ENCODE measurements at places on chromosomes 13 and 19.

DNA sequence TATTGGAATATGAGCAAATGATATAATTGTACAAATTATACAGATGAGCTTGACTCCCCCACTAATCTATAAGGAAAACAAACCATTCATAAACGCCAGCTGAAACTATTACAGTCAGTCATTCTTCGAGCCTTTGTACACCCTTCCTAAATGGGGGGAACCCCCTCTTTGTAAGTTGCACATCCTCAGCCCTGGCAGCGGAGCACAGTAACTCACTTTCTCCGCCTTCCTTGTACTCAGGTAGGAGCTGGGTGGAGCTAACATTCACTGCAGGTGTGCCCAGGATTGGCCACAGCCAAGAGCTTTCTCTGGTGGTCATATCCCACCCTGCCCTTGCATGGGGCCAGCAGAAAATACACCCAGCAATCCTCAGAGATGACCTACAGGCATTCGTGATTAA lies 28.6 kb downstream of the PIN1 start:
- no peak for DNase-seq

DNA sequence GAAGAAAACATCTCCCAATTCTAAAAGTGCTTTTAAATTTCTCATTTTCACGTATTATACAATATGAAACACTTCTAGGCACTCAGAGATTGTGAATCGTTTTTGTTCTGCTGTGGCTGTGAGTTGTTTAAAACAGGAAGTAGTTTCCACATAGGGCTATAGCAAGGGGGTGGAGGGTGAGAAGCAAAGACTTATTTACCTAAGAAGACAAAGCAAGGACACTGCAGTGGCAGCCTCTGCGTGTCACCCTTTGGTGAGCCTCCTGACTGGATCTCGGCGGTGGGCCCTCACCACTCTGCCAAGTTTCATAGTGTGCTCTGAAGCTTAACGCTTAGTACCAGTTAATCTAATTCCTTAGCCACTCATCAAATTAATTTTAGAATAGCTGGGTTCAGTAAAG lies 56.8 kb downstream of the TNFSF13B start:
- no peak for DNase-seq

DNA sequence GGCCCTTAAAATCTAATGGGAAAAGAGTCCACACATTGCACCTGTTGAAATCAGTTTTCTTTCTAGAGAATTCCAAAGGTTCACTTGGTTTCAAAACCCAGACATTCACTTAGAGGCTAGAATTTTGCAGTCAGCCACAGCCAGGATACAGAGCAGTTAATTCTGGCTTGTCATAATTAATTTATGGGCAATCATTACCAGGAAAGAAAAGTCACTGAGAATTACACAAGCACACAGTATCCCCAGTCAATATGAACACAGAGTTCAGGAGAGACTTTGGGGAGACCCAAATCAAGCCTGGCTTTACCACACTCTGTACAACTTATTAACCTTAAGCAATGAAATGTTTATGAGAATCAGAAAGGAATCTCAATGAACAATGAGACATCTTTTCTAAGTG lies 224.3 kb upstream of the SOX21 start:
- DNase-seq = no peak

GRCh38 chr13:26075498-26075897 lies 23.7 kb upstream of the SHISA2 start:
- DNase-seq = no peak

DNA sequence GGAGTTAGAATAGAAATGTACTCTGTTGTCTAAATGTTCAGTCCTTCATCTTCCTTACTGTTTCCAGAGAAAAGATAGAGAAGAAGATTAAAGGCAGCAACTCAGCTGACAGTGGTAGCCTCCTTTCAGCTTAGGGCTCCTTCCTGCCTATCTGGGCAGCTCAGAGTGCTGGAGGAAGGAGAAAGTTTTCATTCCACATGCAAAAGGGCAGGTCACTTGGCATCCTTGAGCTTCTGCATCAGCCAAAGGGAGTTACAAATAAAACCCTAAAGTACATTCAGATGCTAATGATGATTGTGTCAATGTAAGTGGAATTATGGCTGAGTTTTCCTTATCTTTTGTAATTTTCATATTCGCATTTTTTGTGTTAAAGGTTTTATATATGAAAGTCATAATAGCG lies 58.9 kb downstream of the ESD start:
- DNase-seq = no peak

DNA sequence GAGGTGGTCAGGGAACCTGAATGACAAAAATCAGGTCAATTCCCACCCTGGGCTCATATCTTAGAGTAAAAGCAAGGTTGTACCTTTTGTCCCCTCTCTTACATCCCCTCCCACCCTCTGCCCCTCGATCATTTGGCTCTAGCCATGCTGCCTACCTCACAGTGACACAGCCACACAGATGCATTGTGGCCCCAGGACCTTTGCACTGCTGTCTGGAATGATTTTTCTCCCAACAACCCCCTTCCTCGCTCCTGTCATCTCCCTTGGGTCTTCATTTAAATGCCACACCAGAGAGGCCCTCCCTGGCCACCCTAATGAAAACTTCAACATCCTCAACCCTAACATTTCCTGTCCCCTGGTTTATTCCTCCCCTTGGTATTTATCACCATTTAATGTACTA lies 4.3 kb downstream of the MYH14 start:
- no peak for DNase-seq

DNA sequence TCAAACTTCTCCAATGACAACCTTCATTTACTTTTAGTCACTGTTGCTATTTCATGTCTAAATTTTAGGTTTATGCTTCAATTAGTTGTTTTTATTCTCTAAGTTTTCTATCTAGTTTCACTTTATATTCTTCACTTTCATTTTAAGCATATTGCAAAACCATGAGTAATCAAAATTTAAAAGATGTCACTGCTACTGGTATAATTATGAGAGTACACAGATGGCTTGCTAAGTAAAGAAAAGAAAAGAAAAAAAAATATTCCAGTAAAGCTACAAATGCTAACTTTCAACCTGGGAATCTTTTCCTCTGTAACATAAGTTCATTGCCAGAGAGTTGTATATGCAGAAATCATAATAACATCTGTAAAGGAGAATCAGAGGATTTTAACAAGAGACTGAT lies 1624.7 kb downstream of the PCDH9 start:
- no peak for DNase-seq

DNA sequence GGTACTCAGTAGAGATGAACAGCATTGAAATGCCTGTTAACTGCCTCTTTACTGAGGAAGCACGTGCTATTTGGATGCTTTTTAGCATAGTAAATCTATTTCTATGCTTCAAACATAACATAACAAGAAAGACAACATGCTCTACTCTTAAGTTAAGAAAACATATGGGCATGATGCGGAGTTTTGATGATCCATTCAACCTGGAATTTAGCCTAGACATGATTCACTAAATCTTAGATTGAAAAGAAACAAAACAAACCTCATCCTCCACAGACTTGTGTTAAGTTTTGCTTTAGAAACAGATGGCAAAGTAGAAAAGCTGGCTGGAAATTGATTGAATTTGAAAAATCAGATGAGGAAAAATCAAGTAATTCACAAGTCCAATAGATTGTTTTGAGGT lies 593.8 kb downstream of the OLFM4 start:
- no peak for DNase-seq

GRCh38 chr13:50126993-50127725 lies 111.9 kb downstream of the KCNRG start:
- peak; percentile 44 for DNase-seq

Measured in T-helper 2 cell (primary cell).